Activated T-helper 1 cell treated with anti-CD3 and anti-CD28 coated beads, Interleukin-12 subunit alpha, Interleukin-12 subunit beta, Interleukin-2, Interleukin-4 antibody, amounts not matched to agents 30 ng/mL and 10 ng/mL and 1 ng/mL, durations not matched to agents 14 hours and 24 hours and 36 hours (primary cell): ENCODE measurements at places on chromosomes 13 and 19. TPM values are rescaled to one million over a fixed set of nuclear protein-coding genes. Genes with fewer than 3 reads are reported as not detected.

DNA sequence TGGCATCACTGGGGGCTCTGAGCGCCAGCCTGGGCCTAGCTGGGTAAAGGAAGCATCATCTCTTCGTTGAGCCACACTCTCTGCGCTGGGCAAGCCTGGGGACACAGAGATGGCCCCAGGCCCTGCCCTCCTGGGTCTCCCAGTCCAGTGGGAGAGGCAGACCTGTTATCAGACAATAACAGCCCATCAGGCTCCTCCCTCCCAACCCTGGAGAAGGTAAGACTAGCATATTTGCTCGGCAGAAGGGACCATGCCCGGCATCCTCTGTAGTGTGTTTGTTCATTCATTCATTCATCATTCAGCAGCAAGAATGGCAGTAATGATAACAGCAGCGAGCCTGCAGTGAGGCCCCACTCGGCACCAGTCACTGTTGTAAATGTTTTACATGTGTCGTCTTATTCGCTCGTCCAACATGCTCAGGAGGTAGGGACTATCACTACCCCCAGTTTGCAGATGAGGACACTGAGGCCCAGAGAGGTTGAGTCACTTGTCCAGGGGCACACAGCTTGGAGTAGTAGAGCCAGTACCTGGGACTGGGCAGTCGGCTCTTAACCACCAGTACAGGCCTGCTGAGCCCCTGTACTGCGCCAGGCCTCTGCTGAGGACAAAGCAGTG, 33.2 kb downstream of the PAK4 start:
- DNase-seq: no peak

DNA sequence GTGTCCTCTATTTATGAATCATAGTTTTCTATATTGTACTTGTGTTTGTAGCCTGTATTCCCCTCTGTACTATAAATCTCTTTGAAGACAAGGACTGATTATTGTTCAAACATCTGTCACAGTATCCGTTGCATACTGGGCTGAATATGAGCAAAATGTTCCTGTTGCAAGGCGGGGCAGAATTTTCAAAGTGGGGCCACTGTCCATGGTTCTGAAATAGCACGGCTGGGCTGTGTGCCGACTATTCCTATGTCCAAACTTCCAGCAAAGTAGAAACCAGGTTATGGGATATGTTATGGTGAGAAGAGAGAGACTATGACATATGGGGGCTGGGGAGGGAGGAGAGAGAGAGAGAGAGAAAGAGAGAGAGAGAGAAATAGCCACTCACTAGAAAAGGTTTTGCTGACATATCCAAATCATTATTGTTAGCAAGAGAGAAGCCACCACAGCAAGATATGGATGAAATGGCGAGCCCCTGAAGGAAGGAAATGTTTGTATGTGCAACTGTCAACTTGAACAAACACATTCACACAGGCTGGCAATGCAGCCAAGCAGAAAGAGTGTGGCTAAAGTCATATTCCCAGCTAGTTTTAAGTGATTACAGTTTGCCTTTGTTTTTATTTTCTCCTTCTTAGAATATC, 107.0 kb upstream of the GPR12 start:
- no peak for DNase-seq

- DNase-seq: no peak
Measured at GRCh38 chr13:98598043-98598442, 21.1 kb upstream of the STK24 start.

GRCh38 chr13:113751491-113751890, 7.5 kb upstream of the TMEM255B start:
- DNase-seq: no peak

DNA sequence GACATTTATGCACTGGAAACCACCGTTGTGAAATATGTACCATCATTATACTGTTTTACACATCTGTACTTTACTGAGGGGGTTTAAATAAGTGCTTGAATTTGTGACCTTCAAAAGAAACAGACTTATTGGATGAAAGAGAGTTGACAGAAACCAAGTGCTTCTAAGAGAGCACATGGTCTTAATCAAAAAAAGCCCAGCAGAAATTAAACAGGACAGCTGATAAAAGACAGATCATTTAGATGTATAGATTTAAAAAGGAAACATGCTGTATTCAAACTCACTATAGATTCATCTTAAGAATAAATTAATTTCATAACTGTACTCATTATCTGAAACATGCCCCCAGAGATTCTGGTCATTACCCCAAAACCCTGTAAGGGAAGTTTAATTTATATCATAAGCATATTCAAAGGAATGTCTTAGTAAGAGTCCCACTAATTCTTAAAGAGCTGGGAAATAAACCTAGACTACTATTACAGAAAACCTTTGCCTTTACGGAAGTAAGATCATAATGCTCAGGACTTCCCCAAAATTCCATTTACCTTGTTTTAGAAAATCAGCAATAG, 421.8 kb downstream of the DCT start:
- no peak for DNase-seq

- no peak for DNase-seq
Measured at GRCh38 chr19:2724148-2724557, 3.0 kb upstream of the DIRAS1 start.

DNA sequence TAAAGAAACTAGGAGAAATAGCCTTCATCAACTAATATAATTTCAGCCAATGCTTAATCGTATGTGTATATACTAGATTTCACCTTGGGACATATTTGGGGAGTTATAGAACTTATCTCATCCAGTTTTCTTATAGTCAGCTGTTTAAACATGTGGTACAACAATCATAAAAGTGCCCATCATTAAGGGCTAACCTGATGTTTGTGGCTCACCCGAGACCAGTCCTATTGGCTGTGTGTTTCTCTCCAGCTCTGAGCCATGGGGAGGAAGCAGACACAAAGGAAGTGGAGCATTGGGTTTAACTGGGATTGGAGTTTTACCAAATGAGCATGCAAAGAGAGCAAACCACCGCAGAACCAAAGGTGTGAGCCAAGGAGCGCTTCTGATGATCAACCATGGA, 114.3 kb upstream of the KLF12 start:
- DNase-seq: no peak

DNA sequence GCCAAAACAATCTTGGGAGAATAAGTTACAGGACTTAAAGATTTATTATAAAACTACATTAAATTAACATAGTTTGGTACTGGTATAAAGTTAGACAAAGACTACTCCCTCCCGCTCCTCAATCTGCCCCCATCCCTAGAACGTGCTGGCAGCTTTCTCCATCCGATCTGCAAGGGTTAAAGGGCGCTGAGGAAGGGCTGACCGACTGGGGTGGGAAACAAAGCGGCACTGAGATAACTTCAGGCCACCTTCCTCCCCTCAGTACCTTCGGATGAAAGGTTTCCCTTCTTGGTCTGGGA, 790 bp upstream of the SUGT1 start:
- no peak for DNase-seq

- DNase-seq: peak; percentile 22
Measured at GRCh38 chr19:54937926-54938325, 9.4 kb downstream of the NLRP7 start.

The GPC5 gene
- total RNA-seq: 0.22 TPM in 1 of 2 replicates, not detected in the other

The SOX21 gene
- not detected in 2 replicates for total RNA-seq
